ENCODE measurements at places on chromosomes 4 and X.

- no peak for DNase-seq
These were observed 52.8 kb upstream of the RHOH start for GRCh38 chr4:40143926-40144508.

GRCh38 chr4:183443655-183444213 is 702 bp upstream of the CDKN2AIP start:
- no peak for DNase-seq

DNA sequence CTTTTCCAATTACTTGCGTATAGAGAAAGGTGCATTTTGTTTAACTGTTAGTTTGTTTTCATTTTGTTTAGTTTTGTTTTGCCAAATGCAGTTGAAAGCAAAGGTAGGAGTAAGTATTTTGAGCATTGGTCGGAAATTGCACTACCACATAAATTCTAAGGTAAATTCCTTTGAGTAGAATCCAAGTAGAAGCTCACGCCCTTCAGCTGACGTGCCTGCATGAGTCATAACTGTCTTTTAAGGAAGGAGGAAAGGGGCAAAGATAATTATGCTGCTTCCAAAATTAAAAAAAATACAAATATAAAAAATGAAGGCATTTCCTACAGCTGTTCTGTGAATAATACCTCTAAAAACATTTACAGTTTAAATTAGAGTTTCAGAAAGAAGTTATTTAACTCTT is 110.2 kb upstream of the MYOZ2 start:
- no peak for DNase-seq

DNA sequence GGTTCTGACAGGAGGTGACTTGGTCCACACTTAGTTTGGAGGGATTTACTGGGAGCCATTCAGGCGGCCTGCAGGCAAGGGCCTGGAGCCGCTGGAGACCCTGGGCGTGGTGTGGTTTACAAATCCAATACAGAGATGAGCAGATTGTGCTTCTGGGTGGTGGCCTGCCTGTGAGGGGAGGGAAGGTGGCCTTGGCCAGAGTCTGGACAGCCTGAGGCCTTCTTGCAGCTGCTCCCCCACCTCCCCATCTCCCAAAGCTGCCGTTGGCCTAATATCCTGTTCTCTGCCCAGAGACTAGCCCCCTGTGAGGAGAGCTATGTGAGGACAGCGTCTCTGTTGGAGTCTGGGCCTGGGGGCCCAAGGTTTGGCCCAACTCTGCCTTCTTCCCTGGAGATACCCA is 163.9 kb upstream of the MAMLD1 start:
- DNase-seq: no peak

GRCh38 chr4:112213091-112213490 is 18.5 kb upstream of the AP1AR start:
- no peak for DNase-seq

- no peak for DNase-seq
These were observed 109.5 kb downstream of the FRAS1 start for GRCh38 chr4:78166622-78167021.

GRCh38 chr4:36551697-36552214 is 270.3 kb downstream of the DTHD1 start:
- DNase-seq: no peak

- DNase-seq: peak; percentile 44
These were observed 140.2 kb downstream of the STIM2 start for GRCh38 chr4:27000820-27001219.

DNA sequence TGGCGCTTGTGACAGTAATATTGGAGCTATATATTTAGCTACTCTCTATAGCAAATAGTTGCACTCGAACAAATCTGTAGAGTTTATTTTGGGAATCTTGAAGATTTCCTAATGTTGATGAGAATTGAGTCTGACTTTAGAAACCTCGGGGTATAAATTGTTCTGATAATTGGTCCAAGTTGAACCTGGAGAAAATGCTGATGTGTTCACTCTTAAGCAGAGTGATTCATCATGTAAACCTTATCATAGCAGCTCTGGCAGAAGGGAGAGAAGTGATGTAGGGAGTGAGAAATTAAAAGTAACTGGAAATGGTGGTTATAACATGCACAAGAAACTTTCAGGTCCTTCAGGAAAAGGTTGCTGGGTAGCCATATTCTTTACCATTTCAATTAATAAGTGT is 16.4 kb upstream of the SLC4A4 start:
- DNase-seq: no peak

DNA sequence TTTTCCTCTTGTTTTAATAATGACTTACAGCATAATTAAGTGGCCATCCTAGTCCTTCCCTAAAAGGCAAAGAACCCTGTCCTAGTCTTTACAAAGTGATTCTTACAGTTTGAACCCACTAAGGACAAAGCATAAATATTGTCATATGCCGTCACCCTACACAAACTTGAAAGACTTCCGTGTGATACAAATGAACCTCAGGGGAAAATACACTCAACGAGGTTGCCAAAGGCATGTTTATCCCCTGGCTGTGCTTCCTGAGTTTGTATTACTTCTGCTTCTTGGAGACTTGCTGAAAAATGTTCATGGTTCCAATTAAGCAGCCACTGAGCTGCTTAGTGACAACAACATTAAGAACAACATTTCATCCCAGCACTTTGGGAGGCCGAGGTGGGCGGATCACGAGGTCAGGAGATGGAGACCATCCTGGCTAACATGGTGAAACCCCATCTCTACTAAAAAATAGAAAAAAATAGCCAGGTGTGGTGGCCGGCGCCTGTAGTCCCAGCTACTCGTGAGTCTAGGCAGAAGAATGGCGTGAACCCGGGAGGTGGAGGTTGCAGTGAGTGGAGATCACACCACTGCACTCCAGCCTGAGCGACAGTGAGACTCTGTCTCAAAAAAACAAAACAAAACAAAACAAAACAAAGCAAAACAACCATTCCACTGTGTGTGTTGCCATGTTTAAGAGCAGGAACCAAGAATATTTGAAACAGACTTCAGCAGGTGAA is 16.2 kb downstream of the RASSF6 start:
- DNase-seq: no peak

DNA sequence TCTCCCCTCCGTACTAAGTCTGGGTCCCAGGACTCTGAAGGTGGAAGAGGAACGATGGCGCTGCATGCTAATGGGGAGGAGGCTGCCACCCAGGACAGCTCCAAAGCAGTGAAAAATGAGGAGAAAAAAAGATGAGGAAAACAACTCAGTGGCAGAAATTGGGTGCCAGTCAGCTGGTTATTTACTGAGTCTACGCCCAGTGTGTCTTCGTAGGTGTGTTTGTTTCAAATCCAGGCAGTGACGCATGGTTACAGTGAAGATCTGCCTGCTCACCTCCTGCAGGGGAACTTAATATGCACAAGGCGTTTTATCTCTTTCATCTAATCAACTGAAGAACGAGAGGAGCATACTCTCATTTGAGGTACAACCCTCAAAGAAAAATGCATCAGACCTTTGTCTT is 70.9 kb upstream of the FBXW7 start:
- no peak for DNase-seq

DNA sequence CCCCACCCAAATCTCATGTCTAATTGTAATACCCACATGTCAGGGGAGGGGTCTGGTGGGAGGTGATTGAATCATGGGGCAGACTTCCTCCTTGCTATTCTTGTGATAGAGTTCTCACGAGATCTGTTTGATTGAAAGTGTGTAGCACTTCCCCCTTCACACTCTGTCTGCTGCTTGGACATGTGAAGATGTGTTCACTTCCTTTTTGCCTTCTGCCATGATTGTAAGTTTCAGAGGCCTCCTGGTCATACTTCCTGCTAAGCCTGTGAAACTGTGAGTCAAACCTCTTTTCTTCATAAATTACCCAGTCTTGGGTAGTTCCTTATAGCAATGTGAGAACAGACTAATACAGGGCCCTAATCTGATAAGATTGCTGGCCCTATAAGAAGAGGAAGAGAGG is 1514.8 kb downstream of the RPA4 start:
- no peak for DNase-seq

- DNase-seq: no peak
These were observed 25.0 kb downstream of the ADGRA3 start for GRCh38 chr4:22490718-22491315.

- DNase-seq: no peak
These were observed 125.3 kb upstream of the MAOA start for GRCh38 chrX:43530837-43531236.

DNA sequence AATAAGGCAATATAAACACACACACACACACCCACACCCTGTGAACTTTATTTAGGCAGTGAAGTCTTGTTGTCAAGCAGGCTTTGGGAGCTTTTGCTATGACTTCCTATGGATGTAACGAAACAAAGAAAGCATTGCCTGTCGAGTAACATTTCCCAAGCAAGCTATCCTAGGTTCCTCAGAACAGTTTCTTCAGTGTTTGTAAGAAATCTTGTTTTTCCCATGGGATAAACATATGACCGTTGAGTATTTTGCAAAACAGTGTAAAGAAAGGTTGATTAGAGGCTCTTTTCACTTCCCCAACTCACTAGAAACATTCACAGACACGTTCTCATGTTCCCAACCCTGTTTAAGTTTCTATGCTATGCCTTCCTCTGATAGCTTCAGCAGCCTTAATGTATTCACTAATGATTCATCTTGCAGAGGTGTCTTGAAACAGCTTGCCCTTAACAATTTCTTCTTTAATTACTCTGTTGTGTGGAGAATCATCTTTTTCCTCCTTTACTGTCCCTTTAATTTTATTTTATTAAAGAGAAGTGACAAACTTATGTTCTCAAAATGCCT is 1947.1 kb upstream of the TENM3 start:
- no peak for DNase-seq

DNA sequence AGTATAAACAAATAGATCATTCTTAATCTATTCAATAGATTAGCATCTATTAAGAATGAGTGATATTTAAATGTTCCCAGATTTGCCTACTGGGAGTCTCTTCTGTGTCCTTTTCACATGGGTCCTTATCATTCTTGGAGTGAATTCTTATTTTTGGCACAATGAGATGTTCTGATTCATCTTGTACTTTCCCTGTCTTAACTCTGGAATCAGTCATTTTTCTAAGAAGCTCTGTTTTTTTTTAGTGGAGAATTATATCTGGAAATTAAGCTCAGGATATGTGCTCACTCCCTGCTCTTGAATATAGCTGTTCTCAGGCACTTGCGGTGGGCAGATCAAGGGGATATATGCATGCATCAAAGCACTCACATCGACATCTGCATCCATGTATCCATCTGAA is 625.3 kb upstream of the HS3ST1 start:
- no peak for DNase-seq

DNA sequence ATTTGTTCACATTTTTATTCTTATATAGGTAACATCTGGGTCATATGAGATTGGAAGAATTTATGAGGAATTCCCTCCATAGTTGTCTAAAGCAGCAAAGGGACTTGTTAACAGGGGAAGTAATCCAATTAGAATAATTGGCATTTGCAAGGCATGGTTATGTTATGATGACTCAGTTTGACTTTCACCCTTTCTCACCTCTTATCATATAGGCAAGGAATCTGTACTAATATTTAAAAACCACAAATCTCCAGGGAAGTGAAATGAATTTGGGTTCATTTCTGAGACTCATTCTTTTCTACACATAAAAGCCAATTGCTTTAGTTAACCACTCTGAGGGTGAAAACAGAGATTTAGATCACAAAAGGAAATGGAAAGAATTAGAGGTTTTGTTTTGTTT is 281.5 kb upstream of the DKK2 start:
- DNase-seq: no peak

- DNase-seq: no peak
These were observed 1278.6 kb downstream of the PCDH7 start for GRCh38 chr4:31998807-31999206.

- no peak for DNase-seq
These were observed 22.4 kb downstream of the NEXMIF start for GRCh38 chrX:74902806-74903205.

DNA sequence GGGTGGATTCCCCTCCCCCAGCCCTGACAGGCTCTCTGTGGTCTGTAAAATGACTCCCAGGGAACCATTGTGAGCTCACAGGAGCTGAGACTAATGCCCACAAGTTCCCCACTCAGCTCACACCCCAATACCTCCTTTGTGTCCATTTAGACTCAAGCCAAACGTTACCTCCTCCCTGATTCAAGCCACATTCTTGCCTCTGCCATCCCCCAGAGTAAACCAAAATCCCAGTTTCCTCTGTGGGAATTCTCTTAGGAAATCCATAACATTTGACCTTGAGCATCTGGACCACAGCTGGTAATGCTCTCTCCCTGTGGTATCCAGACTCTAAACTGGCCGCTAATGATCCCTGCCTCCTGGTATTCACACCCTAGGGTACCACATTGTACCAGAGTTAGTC is 26.3 kb upstream of the KDM5C start:
- DNase-seq: no peak

DNA sequence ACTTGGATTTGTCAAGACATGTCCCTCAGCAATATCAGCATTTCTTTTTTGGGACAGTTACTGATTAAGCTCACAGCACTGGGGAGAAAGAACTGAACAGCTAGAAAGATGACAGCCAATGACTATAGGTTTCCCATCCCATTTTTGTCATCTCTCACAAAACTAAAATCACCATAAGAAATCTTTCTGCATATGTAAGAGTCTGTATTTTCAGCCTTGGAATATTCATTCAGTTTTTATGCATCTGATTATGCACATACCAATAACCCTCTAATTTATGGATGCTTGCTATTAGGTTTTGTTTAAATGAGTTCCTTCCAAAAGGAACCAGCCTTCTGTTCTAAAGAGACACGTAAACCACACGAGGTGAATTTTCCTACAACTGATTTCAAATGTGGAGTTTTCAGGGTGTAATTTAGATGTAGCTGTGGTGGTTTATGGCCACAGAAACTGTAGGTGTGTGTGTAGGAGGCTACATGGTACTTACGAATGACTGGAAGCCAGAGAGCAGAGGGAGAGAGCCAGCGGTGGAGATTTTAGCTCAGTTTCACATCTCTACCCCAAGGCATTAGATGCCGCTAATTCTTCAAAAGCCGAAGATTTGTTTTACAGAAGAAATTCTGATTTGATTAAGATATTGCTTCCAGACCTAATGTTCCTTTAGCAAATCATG is 55.3 kb downstream of the AFF2 start:
- DNase-seq: no peak

- no peak for DNase-seq
These were observed 586 bp downstream of the BCAP31 start for GRCh38 chrX:153723351-153724251.

DNA sequence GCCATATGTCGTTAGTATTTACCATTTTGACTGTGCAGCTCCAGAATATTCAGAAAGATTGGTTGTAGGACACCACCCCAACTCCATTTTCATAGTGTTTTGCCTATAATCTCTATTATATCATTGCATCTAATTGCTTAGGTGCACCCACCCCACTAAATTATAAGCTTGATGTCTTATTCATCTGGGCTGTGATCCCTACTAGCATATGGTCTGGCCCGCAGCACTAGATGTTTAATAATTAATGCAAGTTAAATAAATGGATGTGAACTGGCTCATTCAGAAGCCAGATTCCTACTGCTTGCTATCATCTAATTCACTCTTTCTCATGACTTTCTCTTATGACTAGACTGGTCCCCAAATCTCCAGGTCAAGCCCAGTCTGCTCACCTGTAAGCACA is 143.5 kb downstream of the RELL1 start:
- DNase-seq: no peak

DNA sequence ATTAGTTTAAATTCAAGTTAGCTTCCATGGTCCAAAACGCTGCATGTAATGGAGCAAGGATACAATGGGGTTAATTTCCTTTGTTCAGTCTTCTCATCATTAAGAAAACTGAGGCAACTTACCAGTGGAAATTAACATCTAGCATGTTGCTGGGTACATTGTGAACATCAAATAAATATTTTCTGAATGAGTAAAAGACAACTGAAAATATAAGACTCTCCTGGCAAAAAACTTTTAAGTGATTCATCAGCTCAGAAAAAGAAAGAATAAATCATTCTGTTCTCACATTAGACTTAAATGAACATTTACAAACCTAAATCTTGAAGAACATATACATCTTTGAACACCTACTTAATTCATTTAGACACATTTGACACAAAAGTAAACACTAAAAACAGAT is 138.4 kb upstream of the ETNPPL start:
- no peak for DNase-seq

All from CD4-positive, alpha-beta T cell treated with Interleukin-1 beta for 1 hour (primary cell).